ENCODE measurements at places on chromosomes 6 and 20.

DNA sequence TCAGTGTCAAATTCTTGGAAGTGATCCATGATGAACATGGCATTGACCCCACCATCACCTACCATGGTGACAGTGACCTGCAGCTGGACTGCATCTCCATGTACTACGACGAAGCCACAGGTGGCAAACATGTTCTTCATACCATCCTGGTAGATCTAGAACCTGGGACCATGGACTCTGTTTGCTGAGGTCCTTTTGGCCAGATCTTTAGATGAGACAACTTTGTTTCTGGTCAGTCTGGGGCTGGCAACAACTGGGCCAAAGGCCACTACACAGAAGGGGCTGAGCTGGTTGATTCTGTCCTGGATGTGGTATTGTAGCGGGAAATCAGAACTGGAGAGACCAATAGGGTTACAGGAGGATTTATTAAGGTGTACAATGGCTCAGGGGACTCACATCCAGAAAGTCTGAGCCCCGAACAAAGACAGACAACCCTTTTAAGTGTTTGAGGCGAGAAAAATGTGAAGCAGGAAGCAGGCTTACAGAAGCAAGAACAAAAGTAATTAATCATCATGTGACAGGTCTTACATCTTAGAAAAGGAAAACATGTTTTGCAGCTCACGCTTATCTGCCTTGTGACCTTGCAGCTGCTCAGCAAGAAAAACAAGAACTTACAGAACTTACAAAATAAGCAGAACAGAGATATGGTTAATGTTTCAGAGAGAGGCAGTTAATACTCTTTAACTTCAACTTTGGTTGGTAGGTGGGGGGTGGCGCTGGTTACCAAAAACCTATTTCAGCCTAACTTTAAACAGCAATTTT is 58.8 kb upstream of the MOCS1 start:
- no peak for ATAC-seq

DNA sequence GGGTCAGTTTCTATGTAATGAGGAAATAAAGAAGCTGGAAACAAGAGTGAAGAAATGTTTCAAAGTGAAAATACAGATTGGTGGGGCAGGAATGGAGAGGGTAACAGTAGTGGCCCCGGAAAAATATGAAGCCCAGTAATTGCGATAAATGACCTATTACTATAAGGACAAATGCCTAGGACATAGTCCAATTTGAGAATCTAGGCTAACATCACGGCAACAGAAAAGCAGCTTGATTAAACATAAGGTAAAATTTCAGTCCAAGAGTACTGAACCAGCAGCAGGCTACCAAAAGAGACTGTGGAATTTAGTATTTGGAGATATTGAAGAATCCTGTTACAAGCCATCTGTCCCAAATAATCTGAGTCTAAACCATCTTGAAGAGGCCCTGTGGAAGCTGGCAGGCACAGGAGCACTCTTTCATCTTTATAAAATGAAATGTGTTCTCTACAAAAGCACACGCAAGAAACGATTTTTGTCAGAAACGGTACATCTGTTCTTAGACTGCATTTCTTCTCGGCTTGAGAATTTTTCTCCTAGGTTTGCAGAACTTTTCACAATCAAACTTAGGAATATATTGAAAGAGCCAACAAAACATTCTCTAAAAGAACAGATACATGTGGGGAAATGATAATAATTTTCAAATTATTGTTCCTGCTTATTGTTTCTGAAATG is 49.3 kb downstream of the ELOVL5 start:
- ATAC-seq, result no peak

DNA sequence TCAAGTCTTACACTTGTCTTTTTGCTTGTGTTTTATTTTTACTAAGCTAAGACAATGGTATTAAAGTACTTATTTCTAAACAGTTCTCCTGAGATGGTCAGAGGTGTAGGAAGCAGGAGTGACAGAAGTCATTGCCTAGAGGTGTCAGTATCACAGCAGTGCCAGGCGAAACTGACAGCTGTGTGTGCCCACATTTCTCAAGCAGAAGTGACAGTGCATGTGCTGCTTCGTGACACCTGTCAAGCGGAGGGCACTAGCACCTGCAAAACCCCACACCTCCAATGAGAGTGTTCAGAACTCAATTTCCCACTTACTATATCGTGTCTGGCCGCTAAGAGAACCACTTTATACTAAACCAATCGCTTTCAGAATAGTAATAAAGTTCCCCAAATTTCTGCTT is 82.8 kb downstream of the SLC23A2 start:
- ATAC-seq, result no peak

GRCh38 chr20:3262566-3262965 is 23.6 kb upstream of the SLC4A11 start:
- no peak for ATAC-seq

DNA sequence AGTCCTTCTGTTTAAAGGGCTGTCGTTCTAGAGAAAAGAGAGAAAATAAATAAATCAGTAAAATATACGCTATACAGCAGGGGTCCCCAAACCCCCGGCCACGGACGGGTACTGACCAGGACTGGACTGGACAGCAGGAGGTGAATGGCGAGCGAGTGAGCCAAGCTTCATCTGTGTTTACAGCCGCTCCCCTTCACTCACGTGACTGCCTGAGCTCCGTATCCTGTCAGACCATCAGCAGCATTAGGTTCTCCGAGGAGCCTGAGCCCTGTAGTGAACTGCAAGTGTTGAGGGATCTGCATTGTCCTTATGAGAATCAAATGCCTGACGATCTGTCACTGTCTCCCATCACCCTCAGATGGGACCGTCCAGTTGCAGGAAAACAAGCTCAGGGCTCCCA is 76.5 kb downstream of the ZNF217 start:
- no peak for ATAC-seq

GRCh38 chr6:140225701-140226436 is 851.4 kb upstream of the CITED2 start:
- no peak for ATAC-seq

- no peak for ATAC-seq
Observed at GRCh38 chr6:137013738-137014602, 30.8 kb downstream of the IL20RA start.

GRCh38 chr6:143619824-143620401 is 57.9 kb upstream of the PHACTR2 start:
- no peak for ATAC-seq

DNA sequence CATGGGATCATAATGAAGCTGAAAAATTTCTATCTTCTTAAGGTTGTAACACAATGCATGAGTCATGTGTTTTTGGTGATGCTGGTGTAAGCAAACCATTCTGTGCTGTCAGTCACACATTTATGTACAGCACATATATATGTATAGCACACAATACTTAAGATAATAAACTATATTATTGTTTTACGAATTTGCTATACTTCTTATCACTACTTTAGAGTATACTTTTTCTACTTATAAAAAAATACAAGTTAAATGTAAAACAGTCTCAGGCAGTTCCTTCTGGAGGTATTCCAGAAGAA is 920.1 kb upstream of the FLRT3 start:
- no peak for ATAC-seq

DNA sequence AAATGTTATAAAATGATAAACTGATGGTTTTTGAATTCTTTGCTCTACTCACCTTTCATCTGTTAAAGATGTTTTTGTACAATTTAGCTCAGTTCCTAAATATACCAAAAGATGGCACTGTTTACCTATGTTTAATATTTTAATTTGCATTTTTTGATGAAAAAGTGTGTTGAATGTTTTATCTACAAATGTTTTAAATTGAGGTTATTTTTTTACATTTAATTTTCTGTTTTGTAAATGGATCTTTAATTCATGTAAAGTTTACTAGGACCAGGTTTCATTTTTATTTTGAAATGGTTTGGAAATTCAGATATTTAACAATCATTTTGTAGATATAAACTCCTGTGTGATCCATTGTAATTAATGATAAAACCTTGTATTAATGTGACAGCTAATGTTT is 30.0 kb downstream of the CDKAL1 start:
- ATAC-seq, result no peak

GRCh38 chr6:121573481-121573880 is 138.0 kb downstream of the GJA1 start:
- ATAC-seq, result no peak

- no peak for ATAC-seq
Observed at GRCh38 chr20:24670341-24670872, 201.0 kb downstream of the SYNDIG1 start.

GRCh38 chr6:44104481-44105021 is 22.7 kb downstream of the MRPL14 start:
- ATAC-seq, result no peak

DNA sequence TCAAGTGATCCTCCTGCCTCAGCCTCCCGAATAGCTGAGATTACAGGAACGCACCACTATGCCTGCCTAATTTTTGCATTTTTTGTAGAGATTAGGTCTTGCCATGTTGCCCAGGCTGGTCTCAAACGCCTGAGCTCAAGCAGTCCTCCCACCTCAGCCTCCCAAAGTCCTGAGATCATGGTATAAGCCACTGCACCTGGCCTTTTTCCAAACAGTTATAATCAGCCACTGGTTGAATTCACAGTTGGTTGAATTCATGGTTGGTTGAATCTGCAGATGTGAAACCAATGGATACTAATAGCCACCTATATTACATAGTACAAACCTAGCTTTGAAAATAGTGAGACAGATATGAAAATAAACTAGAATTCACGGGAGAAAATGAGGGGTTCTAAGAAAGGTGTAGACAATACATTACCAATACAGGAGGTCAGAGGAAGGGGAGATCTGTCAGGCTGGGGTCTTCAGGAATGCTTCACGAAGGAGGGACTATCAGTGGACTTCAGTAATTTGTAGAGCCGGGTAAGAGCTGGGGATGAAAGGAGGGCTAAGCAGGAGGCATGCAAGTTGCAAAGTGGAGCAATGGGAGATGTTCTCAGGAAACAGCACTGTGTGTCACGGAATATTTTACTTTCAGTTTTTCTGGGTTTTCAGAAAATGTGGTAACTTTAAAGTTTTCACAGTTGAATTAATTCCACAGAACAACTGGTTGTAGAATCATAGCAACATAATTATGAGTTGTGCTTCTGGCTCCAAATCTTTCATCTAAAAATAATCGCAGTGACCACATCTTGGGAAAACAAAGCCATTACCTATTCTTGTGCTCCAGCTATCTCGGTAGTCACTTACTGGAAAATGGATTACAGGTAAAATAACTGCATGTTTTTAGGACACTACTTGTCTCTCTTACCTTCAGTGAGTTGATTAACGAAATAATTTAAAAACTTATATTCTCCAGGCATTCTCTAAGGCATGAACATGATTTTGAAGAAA is 12.9 kb upstream of the CEP85L start:
- ATAC-seq, result peak; percentile 37

DNA sequence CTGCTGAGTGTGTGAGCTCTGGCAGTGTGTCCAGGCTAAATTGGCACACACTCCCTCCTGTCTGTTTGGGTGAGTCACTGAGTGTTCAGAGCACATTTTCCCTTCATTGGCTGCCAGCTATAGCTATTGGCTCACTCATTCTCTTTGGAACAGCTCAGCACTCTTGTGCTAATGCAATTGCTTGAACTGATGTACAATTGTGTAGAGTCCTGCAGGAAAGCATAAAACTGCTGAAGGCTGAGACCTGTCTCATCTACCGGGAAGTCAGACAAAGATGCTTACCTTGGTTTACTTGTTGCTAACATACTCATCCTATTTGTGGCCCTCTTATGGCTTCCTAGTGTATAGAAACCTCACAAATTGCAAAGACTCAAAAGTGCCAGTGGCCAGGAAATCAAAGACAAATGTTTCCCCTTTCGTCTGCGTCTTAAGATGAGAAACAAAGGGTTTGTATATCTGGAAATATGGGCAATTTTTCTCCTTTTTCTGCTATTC is 351.0 kb downstream of the BCKDHB start:
- ATAC-seq, result no peak

- ATAC-seq, result no peak
Observed at GRCh38 chr6:163779727-163780284, 365.3 kb downstream of the QKI start.

- ATAC-seq, result peak; percentile 50
Observed at GRCh38 chr6:43454696-43455530, 435 bp downstream of the DLK2 start.

DNA sequence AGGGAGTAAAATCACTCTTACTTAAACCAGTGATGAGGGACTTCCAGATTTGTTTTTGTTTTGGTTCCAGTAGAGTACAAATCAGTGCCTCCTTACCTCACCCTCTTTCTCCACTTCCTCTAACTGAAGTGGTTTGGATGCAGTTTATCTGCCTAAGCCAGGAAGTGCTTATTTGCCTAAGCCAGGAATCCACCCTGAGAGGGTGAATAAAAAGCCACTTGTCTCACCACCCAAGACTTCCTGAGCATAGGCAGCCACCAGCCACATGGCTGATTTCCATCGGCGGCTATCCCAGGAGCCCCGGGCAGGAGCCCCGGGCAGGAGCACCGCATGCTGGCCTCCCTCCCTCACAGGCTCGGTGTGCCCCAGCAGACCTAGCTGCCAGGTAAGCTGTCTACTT is 12.0 kb downstream of the LRP11 start:
- no peak for ATAC-seq

GRCh38 chr20:21137078-21137477 is 11.2 kb downstream of the KIZ start:
- ATAC-seq, result no peak

DNA sequence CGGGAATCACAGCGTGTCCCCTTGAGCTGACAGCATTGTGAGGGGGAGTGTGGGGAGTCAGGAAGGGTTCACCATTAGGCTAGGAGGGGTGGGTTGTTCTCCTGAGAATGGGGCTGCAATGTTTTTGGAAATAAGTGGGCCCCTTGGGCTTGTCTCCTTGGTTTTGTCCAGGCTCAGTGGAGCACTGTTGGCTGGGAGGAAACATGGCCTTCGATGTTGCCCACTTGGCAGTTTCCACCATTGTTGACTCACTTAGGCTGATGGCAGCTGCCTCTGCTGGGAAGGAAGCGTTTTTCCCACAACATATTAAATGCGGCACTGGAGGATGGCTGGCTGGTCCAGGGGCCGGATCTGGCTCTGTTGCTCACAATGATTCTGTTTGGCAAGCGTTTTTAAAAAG is 512.1 kb downstream of the QKI start:
- no peak for ATAC-seq

GRCh38 chr20:45515147-45515913 is at the start of gene SPINT3:
TSS of gene SPINT3 (minus strand) at chr20:45515622. CDS start at chr20:45515608, 14 bp downstream.
- ATAC-seq, result no peak

DNA sequence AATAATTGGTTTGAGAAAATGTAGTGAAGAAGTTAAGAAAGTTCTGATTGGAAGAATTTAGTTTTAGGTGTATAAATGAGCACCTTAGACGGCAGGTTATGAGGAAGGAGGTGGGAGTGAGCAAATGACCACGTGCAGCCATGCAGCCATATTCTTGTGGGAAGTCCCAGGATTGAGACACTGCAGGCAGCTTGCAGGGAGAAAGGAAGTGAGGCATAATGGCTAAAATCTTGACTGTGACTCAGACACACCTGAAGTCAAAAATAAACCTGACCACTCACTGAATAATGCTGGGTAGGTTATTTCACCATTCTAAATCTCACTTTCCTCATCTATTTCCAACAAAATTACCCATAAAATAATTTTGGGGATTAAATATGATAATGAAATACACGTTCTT is 16.6 kb downstream of the DSE start:
- ATAC-seq, result peak; percentile 29
